ENCODE measurements at places on chromosomes 16 and 17. TPM values are rescaled to one million over a fixed set of nuclear protein-coding genes. Genes with fewer than 3 reads are reported as not detected.

DNA sequence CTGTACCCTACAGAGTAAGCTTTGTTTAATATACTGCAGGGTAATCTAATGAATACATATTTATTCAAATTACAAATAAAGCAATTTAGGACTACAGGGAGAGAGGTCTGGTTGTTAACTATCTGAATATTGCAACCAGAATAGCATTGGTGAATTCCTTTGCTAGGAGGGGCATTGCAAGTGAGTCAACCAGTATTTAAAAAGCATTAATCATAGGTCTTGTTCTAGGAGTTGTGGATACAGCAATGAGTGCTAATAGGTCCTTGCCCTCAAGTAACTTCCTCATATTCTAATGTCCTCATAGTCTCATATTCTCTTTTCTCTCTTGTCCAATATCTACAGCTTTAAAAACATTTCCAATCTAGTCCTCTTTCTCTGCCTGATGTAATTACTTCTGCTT lies 531.4 kb downstream of the CDH11 start:
- no peak for DNase-seq

- DNase-seq = peak; percentile 27
Measured at GRCh38 chr16:65769055-65769465, 597.4 kb upstream of the CDH5 start.

GRCh38 chr17:79678091-79678735 lies 52.5 kb upstream of the ENPP7 start:
- no peak for DNase-seq

DNA sequence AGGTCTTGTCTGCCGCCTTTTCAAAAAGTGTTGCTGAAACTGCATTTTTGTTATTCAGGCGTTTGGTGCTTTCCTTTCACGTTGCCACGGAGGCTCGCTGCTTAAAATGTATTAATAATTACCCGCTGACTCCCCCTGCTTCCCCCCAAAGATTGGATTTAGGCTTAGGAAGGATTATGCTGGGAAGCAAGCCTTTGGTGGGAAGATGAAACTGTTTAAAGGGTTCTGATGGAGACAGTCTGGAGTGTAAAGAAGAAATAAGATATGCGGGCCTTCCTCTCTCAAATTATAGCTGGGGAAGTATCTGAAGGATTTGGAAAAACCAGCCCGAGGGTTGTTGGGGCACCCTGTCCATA lies 1.1 kb downstream of the KSR1 start:
- no peak for DNase-seq

DNA sequence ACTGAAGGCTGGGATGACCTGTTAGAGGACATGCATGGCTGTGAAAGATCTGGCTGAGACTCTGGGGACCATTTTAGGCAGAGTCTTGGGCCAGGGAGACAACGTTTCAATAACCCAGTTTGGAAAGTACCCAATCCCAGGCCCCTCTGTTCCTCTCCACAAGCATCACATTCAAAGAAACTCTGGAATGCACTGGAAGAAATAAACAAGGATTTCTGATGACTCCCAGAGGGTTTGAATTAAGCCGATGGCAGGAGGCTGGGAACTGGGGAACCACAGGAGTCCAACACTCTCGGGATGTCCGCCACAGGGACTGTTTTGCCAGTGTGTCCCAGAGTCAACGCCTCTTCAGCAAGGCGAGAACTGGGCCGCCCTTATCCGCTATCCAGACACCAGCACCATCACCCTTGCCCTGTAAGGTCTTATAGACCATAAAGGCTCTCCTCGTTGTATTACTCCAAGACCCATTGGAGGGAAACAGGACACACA lies 3.3 kb downstream of the PMP22 start:
- peak; percentile 27 for DNase-seq

GRCh38 chr16:10609402-10609774 lies 29.0 kb upstream of the EMP2 start:
- no peak for DNase-seq

DNA sequence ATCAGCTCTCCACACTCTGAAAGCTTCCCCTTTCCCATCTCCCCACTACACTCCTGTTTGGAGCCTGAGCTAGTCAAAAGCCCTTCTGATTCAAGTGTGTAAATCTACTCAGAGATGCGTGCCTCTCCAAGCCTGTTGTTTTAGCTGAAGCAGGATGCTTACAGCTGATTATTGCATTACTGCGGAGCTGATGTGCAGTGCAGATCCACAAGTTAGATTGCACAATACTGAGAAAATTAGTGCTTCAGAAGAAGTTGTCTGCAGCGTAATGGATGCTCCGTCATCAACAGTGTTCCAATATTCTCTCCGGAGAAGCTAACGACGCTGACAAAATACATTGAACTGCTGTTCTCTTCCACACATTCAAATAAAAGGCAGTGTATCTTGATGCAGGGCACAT lies 44.8 kb upstream of the NLRP1 start:
- no peak for DNase-seq

GRCh38 chr16:10878644-10879501 lies 1.9 kb downstream of the CIITA start:
- DNase-seq = peak; percentile 44

DNA sequence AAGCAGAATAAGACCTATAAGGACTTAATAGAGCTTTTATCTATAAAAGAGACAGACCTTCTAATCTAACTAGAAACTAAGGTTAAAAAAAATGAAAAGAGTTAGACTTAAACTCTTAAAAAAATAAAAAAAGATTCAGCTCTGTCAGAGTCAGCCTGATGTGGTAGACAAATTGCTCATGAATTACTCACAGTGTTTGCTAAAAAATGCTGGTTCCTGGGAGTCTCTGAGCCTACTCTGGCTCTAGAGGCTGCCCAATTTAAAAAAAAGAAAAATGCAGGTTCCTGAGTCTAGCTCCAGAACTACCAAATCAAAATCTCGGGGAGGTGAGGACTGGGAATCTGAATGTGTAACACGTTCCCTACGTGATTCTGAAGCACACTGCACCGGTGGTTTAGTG lies 18.1 kb downstream of the SOST start:
- DNase-seq = no peak

DNA sequence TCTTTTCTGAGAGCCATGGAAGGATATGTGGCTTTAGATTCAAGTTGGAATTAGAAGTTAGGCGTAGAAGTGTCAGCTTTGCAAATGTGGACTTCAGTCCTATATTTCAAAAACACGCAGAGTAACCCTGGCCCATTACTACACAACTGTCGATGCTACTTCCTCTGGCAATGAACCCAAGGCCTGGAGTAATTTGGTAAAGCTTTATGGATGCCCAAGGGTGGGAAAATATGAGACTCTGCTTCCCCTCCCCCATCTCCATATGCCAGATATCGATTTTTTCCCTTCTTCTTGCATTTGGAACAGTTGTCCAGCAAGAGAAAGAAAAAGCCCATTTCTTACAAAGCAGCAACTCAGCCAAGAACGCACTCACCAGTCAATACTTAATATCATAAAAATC lies 2.9 kb upstream of the MAP1LC3B start:
- no peak for DNase-seq

GRCh38 chr17:67515490-67516083 lies 138.5 kb downstream of the PITPNC1 start:
- no peak for DNase-seq

GRCh38 chr17:34413443-34414119 lies 50.5 kb upstream of the CCL1 start:
- peak; percentile 25 for DNase-seq

DNA sequence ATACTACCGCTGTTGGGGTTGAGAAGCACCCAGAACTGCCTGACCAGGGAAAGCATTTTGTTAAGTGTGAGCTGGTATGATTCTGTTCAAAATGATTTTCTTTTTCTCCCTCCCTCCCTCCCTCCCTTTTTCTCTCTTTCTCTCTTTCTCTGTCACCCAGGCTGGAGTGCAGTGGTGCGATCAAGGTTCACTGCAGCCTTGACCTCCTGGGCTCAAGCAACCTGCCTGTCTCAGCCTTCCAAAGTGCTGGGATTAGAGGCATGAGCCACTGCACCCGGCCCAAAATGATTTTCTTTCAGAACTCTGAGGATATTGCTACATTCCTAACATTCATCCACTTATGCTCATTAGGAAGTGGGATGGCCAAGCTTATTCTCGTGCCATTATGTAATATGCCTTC lies 41.3 kb downstream of the SLC47A1 start:
- no peak for DNase-seq

GRCh38 chr17:78118801-78119241 lies 9.7 kb downstream of the TMC6 start:
- DNase-seq = no peak

GRCh38 chr16:29029168-29029994 lies 44.5 kb downstream of the LAT start:
- DNase-seq = no peak

GRCh38 chr17:70265471-70265870 lies 96.1 kb downstream of the KCNJ2 start:
- no peak for DNase-seq

DNA sequence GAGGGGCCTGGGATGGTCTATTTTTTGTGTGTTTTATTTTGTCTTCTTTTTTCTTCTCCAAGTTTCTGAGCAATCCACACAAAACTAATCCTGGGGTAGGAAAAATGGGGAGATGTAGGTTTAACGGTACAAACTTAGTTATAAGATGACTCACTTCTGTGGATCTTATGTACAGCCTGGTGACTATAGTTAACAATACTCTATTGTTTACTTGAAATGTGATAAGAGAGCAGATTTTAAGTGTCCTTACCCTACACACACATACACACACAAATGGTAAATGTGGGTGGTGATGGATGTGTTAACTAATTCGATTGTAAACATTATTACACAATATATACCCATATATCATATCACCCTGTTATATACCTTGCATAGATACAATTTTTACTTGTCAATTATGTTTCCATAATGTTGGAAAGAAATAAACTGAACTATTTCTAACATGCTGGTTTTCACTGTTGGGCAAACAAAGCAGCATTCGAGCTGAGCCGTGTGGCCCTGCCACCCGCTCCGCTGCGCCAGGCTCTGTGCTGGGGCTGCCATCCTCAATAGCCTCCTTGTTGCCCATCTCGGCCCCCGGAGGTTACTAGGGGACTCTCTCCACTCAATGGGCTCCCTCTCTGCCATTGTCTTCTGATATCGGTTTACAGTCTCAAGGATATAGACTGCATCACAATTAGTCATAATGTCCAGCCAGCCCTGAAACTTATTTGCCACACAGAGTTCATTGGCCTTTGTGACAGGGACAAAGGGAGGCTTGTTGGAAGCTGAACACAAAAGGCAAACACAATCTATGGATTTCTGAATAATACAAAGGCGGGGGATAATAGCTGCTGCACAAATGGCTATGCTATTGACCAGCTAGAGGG lies 380.3 kb upstream of the MAF start:
- DNase-seq = no peak

GRCh38 chr17:82222816-82223215 lies 6.0 kb upstream of the SLC16A3 start:
- DNase-seq = no peak

DNA sequence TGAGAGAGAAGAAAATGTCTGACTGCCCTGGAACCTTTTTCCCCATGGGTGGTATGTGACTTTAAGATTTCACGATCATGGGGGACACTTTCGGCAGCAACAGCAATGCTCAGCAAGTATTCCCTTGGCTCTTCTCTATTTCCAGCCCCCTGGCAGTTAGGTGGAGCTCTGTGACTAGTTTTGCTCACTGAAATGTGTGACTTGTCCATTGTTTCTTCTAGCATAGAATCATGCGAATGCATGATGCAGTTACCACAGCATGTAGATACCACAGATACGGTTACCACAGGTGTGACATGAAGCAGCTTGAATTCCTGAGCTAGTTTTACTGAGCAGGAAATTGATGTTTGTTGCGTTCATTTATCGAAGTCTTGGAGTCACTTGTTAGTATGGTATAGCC lies 1034.5 kb upstream of the EEF2KMT start:
- no peak for DNase-seq

- no peak for DNase-seq
Measured at GRCh38 chr17:53472586-53472985, 350.1 kb upstream of the KIF2B start.

GRCh38 chr16:5003828-5004227 lies 29.9 kb downstream of the NAGPA start:
- DNase-seq = no peak

- no peak for DNase-seq
Measured at GRCh38 chr17:62882878-62883277, 74.8 kb upstream of the MARCHF10 start.

DNA sequence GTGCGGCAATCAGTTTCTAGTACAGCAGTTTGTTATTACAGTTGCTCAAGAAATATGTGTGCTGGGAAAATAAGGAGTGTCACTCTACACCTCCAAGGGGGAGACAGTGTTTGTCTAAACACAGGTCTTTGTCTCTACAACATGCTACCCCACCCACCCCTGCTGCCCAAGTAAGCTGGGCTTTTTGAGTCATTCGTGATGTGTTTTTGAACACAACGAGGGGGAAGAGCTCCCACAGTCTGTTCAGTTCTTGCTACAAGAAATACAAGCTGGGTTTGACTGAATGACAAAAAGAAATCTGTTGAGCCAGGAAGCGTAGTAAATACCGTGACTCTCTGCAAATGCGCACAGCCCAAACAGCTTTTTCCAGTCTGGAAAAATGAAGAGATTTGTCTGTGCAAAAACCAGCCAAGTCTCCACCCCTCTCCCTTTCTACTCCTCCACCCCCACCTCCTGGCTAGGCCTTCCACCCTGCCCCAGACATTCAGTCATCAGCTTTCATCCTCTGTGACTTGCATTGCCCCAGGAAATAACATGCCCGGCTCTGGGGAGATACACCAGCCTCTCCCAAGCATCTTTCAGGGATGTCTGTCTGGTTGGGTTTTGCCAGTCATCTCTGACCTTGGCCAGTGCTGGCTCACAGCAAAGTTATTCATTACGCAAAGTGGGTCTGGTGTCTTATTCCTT lies 25.7 kb downstream of the CHD9 start:
- DNase-seq = peak; percentile 59

- no peak for DNase-seq
Measured at GRCh38 chr17:80164185-80164584, 5.6 kb upstream of the CARD14 start.

- no peak for DNase-seq
Measured at GRCh38 chr17:16121915-16122314, 93.4 kb downstream of the NCOR1 start.

PFN1 gene
- 257 TPM for total RNA-seq

OR3A3 gene
- not detected for total RNA-seq

PPM1E gene
- total RNA-seq = 8.1 TPM

P2RX1 gene
- 15.2 TPM for total RNA-seq

SYCE1L gene
- total RNA-seq = 7.9 TPM

CACNG5 gene
- 0.55 TPM for total RNA-seq

ADAD2 gene
- 133 TPM for total RNA-seq

CHST6 gene
- total RNA-seq = 9.4 TPM

SLFN11 gene
- total RNA-seq = 6.4 TPM

VMO1 gene
- 0.62 TPM for total RNA-seq

Measured in testis (tissue), 5 donors.